Activated CD8-positive, alpha-beta memory T cell treated with anti-CD3 and anti-CD28 coated beads, Interleukin-2, amount 10 ng/mL, durations not matched to agents 7 days and 5 days (primary cell): ENCODE measurements at places on chromosomes 6 and 20. TPM values are rescaled to one million over a fixed set of nuclear protein-coding genes. Genes with fewer than 3 reads are reported as not detected.

GRCh38 chr6:23953976-23954375, 172.0 kb upstream of the NRSN1 start:
- no peak overlapping the region for H3K4me3 ChIP-seq
- H3K27ac ChIP-seq: no peak overlapping the region
- H3K36me3 ChIP-seq: no peaks in the 10 kb centered on the region
- DNase-seq: no peak
- H3K27me3 ChIP-seq: no peaks in the 10 kb centered on the region

- H3K27me3 ChIP-seq: peaks cover 8% of the 10 kb centered on the region
- peaks cover 33% of the 10 kb centered on the region for H3K4me1 ChIP-seq
- no peak overlapping the region for H3K27ac ChIP-seq
- DNase-seq: no peak
- no peaks in the 10 kb centered on the region for H3K36me3 ChIP-seq
Observed at GRCh38 chr20:50284811-50285375, 94.3 kb downstream of the CEBPB start.

GRCh38 chr6:36925809-36926208, 28.7 kb upstream of the PI16 start:
- no peaks in the 10 kb centered on the region for H3K27me3 ChIP-seq
- H3K27ac ChIP-seq: peak overlapping the region; percentile 81
- no peak overlapping the region for H3K4me3 ChIP-seq

DNA sequence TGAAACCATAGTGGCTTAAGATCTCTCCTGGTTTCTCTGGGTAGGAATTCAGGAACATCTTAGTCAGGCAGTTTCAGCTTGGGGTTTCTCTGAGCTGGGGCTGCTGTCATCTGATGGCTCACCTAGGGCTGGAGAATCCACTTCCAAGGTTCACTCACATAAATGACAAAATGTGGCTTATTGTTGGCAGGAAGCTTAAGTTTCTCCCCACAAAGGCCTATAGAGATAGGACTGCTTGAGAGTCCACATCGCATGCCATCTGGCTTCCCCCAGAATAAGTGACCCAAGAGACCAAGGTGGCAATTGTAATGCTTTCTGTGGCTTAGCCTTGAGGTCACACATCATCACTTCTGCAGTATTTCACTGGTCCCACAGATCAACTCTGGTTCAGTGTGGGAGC, 131.4 kb downstream of the EDN1 start:
- H3K4me1 ChIP-seq: no peaks in the 10 kb centered on the region
- H3K4me3 ChIP-seq: no peak overlapping the region

DNA sequence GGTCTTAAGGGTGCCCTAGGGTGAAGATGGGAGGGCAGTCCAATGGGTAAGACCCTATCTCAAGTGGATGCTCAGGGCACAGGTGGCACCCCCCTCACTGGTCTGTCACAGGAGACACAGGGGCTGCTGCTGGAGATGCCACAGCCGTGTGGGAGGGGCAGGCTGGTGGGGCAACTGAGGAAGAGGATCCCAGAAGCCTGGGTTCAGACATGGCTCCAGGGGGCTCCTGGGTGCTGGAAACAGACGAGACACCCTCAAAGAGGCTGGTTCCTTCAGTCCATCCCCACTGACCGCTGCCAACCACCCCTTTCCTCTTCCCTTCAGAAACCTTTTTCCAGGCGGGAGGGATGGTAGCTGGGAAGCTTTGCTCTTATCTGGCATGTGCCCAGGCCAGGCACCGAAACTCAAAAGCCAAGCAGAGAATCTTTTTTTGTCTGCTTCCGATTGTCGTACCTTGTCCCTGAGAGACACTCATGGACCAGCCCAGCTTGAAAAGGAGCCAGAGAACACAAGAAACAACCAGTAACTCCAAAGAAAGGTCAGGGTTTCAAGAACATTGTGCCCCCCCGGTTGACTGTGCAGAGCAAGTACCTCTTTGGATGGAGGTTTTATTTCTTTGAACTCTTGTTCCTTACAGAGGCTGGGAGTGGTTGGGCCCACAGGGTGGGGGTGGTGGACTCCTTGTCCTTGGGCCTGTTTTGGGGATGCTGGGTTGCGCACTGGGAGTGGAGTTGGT, 28.5 kb upstream of the EMILIN3 start:
- no peak overlapping the region for H3K4me3 ChIP-seq
- no peaks in the 10 kb centered on the region for H3K27me3 ChIP-seq
- peaks cover 2% of the 10 kb centered on the region for H3K4me1 ChIP-seq
- H3K27ac ChIP-seq: no peak overlapping the region

GRCh38 chr6:16481697-16482399, 243.5 kb downstream of the GMPR start:
- no peaks in the 10 kb centered on the region for H3K27me3 ChIP-seq
- DNase-seq: peak; percentile 85
- H3K36me3 ChIP-seq: peaks cover 68% of the 10 kb centered on the region
- peak overlapping the region; percentile 5 for H3K4me3 ChIP-seq

GRCh38 chr20:46347841-46348803, 39.8 kb upstream of the CDH22 start:
- H3K4me1 ChIP-seq: peaks cover 14% of the 10 kb centered on the region
- H3K36me3 ChIP-seq: peaks cover 1% of the 10 kb centered on the region
- H3K27ac ChIP-seq: no peak overlapping the region

GRCh38 chr20:61694682-61695081, 371.0 kb downstream of the TAF4 start:
- no peaks in the 10 kb centered on the region for H3K4me1 ChIP-seq
- no peak overlapping the region for H3K4me3 ChIP-seq
- no peaks in the 10 kb centered on the region for H3K27me3 ChIP-seq
- H3K27ac ChIP-seq: no peak overlapping the region
- H3K36me3 ChIP-seq: no peaks in the 10 kb centered on the region
- DNase-seq: no peak

DNA sequence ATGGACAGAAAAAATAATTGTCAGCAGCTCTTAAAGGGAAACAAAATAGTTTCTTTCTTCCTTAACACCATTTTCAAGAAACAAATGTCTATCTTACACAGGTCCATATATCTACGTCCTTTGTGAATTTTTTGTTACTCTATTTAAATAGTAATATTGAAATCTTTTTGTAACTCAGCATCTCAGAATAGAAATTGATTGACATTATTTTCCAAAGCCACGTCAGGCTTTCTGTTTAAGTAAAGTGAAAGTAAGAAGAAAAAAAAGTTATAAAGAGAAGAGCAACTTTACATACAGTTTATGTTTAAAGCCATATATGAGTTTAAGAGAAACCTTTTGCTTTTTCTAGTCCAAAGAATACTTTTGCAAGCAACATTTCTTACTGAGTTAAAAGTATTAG, 402.9 kb upstream of the SOX4 start:
- no peaks in the 10 kb centered on the region for H3K27me3 ChIP-seq
- H3K4me1 ChIP-seq: peaks cover 33% of the 10 kb centered on the region
- no peak for DNase-seq
- no peak overlapping the region for H3K27ac ChIP-seq
- peak overlapping the region; percentile 43 for H3K4me3 ChIP-seq

DNA sequence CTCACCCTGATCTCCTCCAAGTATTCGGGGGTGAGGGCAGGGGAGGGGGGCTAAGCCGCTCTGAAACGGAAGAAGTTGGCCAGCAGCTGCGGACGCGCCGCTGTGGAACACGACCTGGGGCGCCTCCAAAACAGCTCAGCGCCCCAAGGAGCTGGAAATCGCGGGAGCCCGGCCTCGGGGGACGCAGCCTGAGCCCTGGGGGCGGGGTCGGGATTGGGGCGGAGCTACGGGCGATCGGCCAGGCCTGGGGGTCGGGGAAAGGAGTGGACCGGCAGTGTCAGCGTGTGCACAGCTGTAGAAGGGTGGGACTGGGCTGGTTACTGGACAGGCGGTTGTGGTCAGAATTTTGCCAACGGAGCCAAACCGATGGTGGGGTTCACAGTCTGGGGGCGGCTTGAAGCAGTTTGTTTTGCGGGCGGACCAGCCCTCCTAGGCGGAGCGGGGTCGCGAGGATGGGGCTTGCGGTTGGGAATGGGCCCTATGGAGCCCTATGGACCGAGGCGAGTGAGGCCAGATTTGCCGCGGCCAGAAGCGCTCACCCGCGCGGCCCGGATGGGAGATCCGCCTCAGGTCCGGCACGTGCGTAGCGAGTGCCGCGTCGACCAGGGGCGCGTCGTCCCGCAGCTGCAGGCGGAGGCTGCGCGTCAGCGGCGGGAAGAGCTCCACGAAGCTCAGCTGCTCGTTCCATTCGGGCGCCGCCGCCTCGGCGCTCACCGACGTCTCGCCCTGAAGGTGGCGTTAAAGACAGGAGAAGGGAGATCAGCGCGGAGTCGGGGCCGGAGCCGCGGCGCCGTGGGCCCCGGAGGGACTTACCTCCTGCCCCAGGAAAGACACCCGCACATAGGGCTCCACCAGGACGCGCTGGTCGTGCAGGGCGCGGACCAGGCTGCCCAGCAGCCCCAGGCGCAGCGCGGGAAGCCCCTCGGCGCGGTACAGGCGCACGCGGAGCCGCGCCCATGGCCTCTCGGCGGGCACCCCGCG, 14.3 kb upstream of the SPAG4 start:
- peak overlapping the region; percentile 57 for H3K4me3 ChIP-seq
- peaks cover 50% of the 10 kb centered on the region for H3K27me3 ChIP-seq
- peaks cover 7% of the 10 kb centered on the region for H3K4me1 ChIP-seq
- H3K36me3 ChIP-seq: no peaks in the 10 kb centered on the region
- DNase-seq: peak; percentile 85

GRCh38 chr20:14062786-14063185, 67.5 kb downstream of the MACROD2 start:
- no peak for DNase-seq
- no peak overlapping the region for H3K27ac ChIP-seq
- H3K4me1 ChIP-seq: no peaks in the 10 kb centered on the region

GRCh38 chr6:86859513-86859912, 77.8 kb upstream of the HTR1E start:
- no peaks in the 10 kb centered on the region for H3K4me1 ChIP-seq
- no peaks in the 10 kb centered on the region for H3K27me3 ChIP-seq
- H3K4me3 ChIP-seq: no peak overlapping the region
- no peaks in the 10 kb centered on the region for H3K36me3 ChIP-seq
- no peak overlapping the region for H3K27ac ChIP-seq

- H3K27me3 ChIP-seq: no peaks in the 10 kb centered on the region
- H3K27ac ChIP-seq: no peak overlapping the region
- H3K4me1 ChIP-seq: no peaks in the 10 kb centered on the region
Observed at GRCh38 chr6:81608776-81609175, 143.7 kb downstream of the TENT5A start.

- H3K4me1 ChIP-seq: no peaks in the 10 kb centered on the region
- H3K27me3 ChIP-seq: no peaks in the 10 kb centered on the region
- H3K36me3 ChIP-seq: no peaks in the 10 kb centered on the region
- H3K4me3 ChIP-seq: no peak overlapping the region
Observed at GRCh38 chr6:168407842-168408241, 33.1 kb upstream of the SMOC2 start.

DNA sequence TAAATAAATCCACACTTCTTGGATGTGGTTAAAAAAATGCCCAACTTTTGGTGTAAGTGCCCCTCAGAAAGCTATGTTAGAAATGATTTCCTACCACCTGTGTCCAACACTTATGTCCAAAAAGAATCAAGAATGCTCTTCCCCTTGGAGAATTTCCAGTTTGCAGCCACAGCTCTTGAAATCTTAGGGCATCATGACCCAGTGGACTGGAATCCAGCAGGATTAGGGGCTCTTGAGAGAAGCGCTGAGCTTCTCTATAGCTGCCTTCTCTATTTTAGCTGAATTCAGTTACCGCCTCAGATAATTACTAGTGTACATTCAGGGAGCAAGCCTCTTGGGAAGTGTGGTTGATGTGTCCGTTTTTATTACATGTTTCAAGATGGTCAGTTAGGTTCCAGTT, 2.5 kb downstream of the PHACTR1 start:
- no peak overlapping the region for H3K4me3 ChIP-seq
- no peaks in the 10 kb centered on the region for H3K36me3 ChIP-seq
- H3K4me1 ChIP-seq: no peaks in the 10 kb centered on the region
- DNase-seq: no peak
- H3K27me3 ChIP-seq: no peaks in the 10 kb centered on the region

GRCh38 chr20:24730750-24731149, 218.3 kb upstream of the CST7 start:
- H3K27me3 ChIP-seq: no peaks in the 10 kb centered on the region
- no peak overlapping the region for H3K4me3 ChIP-seq

DNA sequence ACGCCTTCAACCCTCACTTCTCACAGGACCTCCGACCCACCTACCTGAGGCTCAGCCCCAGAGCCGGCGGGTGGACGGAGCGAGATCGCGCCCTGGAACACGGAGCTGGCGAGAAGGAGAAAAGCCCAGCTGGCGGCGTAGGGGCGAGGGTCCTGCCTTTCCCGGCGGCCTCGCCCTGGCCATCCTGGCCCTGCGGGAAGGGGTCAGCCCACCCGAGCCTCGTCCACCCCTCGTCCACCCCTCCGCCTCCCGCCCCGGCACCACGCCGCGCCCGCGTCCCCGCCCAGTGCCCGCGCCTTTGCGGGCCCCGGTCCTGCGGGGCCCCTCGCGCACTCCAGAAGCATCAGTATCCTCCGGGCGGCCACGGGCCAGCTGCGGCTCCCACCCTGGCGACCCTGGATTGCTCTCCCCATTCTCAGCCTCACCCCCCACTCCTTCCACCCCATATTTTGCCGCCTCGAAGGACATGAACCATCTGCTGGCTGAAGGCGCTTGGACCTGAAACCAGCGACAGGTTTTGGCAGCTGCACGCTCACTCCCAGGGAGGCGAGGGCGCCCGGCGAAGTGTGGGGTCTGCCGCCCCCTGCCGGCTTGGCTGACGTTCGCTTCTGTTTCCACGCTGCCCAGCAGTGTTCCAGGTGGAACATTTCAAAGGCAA, 65.1 kb downstream of the PLG start:
- no peaks in the 10 kb centered on the region for H3K36me3 ChIP-seq
- peaks cover 6% of the 10 kb centered on the region for H3K4me1 ChIP-seq
- H3K27ac ChIP-seq: no peak overlapping the region
- peak; percentile 60 for DNase-seq

DNA sequence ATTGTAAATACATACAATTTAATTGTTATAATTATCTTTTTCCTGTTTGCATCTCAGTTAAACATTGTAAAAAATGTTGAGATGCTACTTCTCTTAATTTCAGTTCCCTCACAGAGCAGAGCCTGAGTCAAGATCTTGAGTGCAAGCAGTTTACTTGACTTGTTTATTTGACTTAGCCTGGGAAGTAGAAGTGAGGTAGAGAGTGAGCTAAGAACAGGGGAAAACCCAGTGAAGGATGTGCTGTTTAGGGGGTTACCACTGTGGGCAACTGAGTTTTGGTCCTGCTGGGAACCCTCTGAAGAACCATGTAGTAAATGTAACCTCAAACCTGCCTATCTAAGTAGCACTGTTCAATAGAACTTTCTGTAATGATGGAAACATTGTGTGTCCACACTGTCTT, 495.2 kb upstream of the FLRT3 start:
- no peak overlapping the region for H3K27ac ChIP-seq
- no peaks in the 10 kb centered on the region for H3K4me1 ChIP-seq
- no peaks in the 10 kb centered on the region for H3K27me3 ChIP-seq

Gene GJA1
- not detected for total RNA-seq

Gene OVOL2
- total RNA-seq: not detected

Gene LHFPL5
- total RNA-seq: not detected

Gene KCNG1
- total RNA-seq: not detected

Gene RIMS4
- total RNA-seq: not detected

Gene MAS1
- total RNA-seq: not detected

Gene MSH5
- total RNA-seq: 75.6 TPM

Gene GJA10
- 1.3 TPM for total RNA-seq

Gene GRIK2
- total RNA-seq: not detected

Gene MYBL2
- 118 TPM for total RNA-seq

Gene TRAPPC3L
- not detected for total RNA-seq

Gene DAAM2
- not detected for total RNA-seq

Gene SAMD3
- total RNA-seq: 14.3 TPM

Gene CPNE1
- 286 TPM for total RNA-seq

Gene KCNQ5
- total RNA-seq: 7.2 TPM

Gene NNAT
- not detected for total RNA-seq
